ENCODE measurements at places on chromosomes 13 and 19.
A peak's percentile ranks its signal among the peaks of the same experiment; 100 is the strongest.

DNA sequence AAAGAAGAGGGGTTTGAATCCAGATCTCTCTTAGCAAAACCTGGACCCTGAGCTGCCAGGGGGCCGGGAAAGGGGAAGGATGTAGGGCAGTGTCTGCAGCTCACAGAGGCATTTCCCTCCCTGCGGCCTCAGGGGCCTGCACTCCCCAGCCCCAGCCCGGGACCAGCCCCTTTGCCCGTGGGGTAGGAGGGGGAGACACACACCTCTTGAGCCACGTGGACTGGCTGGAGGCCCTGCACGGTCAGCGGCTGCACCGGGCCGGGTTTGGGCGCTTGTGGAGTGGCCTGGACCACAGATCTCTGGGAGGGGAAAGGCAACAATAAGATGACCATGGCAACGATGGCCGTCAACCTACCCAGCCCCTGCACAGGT lies 26.9 kb downstream of the RFX1 start:
- DNase-seq, result no peak

GRCh38 chr13:40442826-40443225 lies 223.6 kb downstream of the FOXO1 start:
- peak; percentile 8 for DNase-seq

DNA sequence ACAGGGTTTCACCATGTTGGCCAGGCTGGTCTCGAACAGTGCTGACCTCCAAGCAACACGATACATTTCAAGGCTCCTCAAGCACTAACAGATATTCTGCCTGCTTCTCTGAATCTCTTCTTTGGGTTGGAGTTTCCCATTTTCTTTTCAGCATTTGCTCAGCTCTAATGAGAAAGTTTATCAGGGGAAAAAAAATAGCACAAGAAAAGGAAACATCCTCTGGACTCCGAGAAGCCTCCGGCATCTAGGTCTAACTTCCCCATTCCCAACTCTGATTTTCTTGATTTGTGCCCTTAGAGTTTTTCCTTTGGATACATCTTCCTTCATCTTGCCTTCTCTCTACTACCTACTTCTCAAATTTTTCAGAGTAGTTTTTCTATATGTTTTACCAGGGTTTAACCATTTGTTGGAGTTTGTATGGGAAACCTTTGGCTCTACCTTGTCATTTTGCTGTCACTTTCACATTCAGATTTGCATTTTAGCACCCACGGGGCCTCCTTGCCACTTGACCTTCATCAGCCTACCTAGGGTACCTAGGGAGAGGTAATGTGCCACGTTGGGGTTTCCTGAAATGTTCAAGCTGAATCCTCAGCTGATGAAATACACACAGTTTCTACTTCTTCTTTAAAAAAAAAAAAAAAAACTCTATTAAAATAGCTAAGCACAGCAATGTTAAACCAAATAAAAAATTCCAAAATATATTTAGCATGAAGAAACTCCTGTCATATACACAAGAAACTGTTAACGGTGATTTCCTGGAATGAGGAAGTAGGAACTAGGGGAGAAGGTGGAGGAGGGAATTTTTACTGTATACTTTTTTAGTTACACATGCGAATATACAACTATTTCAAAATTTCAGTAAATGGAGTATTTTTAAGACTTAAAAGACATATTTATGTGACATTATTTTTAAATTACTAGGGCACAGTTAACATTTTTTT lies 5.1 kb upstream of the USP12 start:
- DNase-seq, result no peak

DNA sequence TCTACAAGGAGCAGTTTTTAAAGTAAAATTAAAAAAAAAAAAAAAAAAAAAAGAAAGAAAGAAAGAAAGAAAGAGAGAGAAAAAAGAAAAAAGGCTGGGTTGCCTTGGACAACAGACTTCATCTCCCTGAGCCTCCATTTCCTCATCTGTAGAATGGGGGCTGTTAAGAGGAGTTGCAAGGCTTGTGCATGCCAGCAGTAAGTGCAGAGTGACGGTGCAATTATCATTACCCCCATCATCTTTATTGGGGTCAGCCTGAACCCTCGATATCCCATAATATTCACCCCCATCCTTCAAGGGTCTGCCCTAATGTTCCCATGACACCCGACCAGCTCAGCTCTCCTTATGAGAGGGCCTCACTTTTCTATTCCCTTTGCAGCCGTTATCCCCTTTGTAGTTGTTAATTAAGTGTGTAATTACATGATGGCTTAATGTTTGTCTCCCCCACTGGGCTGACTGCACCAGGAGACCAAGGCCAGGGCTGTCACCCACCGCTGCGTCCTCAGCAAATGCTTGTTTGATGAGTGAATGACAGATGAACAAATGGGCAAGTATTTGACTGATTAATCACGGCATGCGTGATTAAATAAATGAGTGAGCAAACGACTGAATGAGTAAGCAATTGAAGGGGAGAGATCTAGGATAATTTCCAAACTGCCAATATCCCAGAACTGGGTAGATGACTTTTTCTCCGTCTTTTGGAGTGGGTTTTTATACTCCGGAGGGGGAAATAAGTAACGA lies 10.1 kb downstream of the FOSB start:
- no peak for DNase-seq

GRCh38 chr19:1248786-1249297 lies 459 bp downstream of the MIDN start:
- DNase-seq, result peak; percentile 59

- no peak for DNase-seq
Measured at GRCh38 chr13:112828756-112829155, 138.9 kb downstream of the ATP11A start.

DNA sequence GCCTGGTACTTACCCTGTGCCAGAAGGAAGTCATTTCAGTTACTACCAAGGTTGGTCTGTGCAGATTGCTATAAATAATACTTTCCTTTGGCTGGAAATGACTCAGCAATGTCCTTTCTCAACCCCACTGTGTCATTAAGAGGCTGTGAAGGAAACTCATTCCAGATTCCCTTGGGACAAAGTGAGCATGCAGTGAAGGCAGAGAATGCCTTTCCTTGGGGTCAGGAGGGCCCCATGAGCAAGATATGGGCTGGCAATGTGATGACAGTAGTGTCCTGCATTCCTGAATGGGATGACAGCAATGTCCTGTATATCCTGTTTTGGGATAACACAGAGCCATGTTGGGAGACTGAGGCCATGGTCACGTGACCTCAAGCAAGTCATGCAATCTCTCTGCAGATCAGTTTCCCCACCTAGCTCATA lies 213.1 kb upstream of the TMTC4 start:
- DNase-seq, result peak; percentile 22

DNA sequence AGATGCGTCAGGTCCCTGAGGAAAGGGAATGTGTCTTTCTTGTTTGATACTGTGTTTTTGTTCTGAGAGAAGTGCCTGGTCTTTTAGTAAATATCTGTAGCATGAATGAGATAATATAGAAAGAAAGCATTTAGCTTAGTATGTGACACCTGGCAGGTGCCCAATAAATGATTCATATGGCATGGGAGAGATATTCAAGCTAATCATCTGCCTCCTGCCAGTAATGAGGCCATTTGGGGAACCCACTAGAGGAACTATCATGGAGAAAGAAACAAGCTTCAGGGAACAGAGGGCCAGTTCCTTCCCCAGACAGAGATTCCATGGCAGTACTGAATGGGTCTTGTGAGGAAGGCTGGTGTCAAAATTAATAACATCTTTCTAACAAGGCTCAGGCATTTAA lies 603.9 kb downstream of the DCT start:
- DNase-seq, result no peak

GRCh38 chr13:113413898-113414282 lies 39.4 kb downstream of the ADPRHL1 start:
- no peak for DNase-seq

DNA sequence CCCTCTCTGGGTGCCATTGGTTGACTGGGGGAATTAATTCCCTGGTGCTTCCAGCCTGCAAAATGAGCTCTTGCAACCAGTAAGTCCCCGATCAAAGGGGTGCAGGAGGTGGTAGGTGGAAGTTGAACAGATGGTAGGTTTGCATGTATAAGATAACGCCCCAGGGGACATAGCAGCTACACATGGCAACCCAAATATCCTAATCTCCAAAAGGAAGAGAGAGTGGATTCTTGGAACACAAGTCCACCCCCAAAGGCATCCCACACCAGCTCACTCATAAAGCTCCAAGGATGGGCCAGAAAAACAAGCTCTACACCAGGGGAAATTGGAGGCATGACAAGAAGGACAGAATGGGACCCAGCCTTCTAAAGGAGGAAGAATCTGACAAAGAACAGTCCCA lies 4.8 kb downstream of the CD209 start:
- no peak for DNase-seq

DNA sequence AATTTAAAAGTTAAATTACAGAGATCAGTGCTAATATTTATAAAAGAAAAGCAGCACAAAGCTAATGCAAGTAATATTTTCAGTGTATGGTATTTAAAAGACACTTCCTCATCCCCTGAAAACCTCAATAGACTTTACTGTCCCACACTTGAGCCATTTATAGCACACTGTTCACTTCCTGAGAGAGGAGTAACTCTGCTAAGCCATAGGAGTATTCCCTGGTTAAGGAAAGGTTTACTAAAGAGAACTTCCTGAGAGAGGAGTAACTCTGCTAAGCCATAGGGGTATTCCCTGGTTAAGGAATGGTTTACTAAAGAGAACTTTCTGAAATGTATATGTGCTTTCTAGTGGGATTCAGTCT lies 159.4 kb downstream of the NHLRC3 start:
- no peak for DNase-seq

DNA sequence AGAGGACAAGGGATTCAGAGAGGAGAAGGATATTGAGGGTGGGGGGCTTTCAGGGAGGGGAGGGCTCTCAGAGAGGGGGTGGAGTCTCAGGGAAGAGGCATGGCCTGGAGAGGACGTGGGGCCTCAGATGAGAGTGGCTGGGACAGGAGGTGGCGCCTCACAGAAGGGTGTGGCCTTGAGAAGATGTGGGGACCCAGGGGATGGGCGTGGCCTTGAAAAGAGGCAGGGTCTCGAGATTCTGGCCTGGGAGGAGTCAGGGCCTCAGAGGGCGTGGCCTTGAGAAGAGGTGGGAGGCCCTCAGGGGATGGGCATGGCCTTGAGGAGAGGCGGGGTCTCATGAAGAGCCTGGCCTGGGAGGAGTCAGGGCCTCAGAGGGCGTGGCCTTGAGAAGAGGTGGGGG lies 23.7 kb upstream of the TNFSF14 start:
- DNase-seq, result no peak

DNA sequence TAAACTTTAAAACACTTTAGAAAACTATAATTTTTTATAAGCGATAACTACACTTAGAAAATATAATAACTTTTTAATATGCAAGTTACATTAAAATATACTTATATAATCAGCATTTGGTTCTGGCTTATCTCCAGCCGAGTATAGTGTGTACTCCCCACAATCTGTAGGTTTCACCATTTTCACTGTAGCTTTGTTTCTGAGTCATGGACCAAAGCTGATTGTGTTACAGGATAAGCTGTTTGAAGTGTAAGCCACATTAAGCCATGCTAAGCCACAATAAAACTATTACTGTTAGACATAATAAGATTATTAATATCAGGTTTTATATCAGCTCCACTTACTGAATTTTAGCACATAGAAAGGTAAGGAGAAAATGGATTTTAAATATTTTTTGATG lies 43.8 kb downstream of the CCDC122 start:
- no peak for DNase-seq

GRCh38 chr13:99886706-99887105 lies 84.9 kb downstream of the ZIC5 start:
- DNase-seq, result no peak

DNA sequence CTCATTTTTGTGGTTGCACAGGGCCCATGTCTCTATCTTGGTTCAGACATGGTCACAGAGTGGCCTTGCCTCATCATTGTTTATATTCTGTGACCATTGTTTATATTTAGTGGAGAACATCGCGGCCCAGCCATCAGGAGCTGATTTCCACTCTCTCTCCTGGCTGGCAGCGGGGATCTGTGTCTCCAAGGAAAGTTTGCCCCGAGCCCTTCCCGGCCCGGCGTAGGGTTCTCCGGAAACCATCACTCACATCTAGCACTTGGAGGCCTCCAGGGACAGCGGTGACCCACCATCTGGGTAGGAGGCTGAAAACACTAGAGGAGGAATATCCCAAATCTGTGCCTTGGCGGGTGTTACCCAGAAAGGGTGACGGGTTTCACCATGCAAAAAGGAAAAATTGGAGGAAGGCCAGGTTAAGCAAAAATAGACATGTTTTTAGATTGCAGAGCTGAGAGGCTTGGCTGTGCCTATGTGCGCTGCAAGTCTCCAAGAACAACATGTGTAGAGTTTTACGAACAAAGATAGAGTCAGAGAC lies 726 bp upstream of the ZNF358 start:
- DNase-seq, result no peak

DNA sequence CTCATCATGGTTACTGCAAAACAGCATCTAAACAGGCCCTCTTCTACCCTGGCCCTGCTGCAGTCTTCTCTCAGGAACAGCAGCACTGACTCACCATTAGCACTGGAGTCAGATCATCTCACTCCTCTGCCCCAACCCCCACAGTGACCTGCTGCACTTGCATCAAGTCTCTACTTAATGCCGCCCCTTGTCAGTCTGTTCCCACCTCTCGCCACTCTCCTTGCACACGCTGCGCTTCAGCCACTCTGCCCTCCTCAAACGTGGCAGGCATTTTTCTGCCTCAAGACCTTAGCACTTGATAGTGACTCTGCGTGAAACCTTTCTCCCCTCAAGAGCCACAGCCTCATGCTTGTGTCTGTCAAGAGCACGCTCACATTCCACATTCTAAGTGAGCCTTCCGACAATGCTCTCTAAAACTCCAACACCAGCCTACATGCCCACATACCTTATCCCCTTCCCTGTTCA lies 22.1 kb downstream of the MIPEP start:
- DNase-seq, result no peak

- no peak for DNase-seq
Measured at GRCh38 chr19:1189419-1189818, 15.4 kb upstream of the SBNO2 start.

DNA sequence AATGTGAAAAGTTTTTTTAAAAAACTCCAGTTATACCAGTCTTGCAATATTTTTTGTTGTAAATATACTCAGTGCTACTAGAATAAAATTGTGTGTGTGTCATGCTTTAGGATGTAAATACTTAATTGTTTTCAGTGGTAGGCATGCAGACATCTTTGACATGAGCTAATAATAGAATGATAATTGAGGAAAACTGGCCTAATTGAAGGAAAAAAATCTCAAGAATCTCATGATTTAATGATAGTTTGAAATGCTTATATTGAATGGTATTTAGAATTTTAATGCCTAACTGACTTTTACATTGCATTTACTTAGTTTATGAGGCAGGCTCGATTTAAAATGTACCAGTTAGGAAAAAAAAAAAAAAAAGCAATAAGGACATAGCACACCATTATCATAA lies 3.2 kb upstream of the MAB21L1 start:
- DNase-seq, result no peak

DNA sequence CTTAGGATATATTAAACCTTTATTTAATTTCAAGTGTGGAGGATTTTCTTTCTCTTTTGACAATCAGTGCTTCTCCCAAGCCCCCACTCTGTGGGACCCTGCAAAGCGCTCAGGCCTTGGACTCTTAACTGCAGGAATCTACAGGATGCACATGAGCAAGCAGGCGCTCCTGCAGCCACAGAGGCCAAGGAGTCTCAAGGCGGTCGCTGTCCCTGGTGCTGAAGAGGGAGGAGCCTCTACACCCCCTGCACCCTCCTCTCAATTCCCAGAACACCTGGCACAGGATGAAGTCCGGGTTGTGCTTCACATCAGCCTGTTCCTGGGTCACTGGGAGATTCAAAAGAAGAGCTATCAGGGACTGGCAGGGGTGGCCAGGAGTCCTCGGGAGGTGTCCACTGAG lies 13.5 kb downstream of the OR10H4 start:
- no peak for DNase-seq

GRCh38 chr19:5096536-5096935 lies 127.6 kb downstream of the KDM4B start:
- no peak for DNase-seq

Measured in urothelium cell line (cell line).